ENCODE measurements at places on chromosomes 16 and 17.

GRCh38 chr16:50284131-50284911 lies 18.0 kb downstream of the ADCY7 start:
- DNase-seq: peak; percentile 51

GRCh38 chr16:5977329-5977728 lies 879.7 kb upstream of the EEF2KMT start:
- no peak for DNase-seq

- peak; percentile 2 for DNase-seq
Observed at GRCh38 chr16:48054881-48055601, 100.8 kb downstream of the ABCC12 start.

DNA sequence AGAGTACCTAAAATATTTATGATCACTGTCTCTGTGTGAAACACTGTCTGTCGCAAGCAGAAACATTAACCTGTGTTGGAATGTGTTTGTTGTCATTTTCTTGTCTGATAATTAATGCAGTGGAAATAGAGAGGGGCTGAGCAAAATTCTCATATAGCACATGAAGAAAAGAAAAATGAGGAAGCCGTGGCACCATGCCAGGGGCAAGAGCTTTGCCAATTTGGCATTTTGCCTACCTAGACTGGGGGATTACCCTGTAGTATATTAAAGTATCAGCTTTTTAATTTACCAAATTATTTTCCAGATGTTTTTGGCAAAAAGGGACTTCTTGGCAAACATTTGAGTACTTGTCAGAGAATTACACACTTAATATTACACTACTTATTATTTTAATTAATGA lies 1326.6 kb upstream of the GOT2 start:
- DNase-seq: no peak

DNA sequence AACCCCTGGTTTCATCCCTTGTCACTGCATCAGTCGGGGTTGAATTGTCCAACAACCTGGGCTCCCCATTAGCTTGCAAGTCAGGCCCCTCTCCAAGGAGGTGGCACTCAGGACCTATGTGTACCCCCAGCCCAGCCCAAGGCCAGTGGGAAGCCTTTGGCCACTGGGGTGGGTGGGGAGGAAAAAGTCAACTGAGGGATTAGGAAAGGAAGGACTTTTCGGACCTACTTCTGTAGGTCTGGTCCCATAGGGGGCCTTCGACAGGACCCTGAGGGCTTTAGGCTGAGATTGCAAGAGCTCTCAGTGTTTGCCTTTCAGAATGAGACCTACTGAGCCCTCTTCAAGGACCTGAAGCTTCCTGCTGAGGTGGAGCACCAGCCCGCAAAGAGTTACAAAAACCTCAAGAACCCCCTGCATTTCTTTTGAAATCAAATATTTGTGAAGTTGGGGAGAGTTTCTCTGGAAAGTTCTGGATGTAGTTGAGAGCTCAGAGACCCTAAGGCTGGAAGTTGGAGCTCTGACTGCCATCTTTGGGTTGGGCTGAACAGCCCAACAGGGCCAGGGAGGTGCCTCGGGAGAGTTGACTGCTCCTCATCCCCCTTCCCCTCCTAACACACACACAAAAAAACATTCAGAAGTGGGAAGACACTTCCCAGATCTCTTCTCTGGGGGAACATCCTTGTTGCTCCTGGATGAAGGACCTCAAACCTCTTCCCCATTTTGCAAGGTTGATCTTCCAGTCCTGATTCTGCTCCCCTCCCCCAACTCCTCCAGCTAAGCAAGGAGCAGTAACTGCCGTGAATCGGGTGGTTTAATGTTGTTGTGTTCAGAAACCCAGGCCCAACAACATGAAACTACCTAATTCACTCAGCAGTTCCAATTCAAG lies 5.8 kb upstream of the HOXB9 start:
- DNase-seq: no peak

GRCh38 chr16:24541233-24541933 lies 2.0 kb downstream of the RBBP6 start:
- peak; percentile 15 for DNase-seq

DNA sequence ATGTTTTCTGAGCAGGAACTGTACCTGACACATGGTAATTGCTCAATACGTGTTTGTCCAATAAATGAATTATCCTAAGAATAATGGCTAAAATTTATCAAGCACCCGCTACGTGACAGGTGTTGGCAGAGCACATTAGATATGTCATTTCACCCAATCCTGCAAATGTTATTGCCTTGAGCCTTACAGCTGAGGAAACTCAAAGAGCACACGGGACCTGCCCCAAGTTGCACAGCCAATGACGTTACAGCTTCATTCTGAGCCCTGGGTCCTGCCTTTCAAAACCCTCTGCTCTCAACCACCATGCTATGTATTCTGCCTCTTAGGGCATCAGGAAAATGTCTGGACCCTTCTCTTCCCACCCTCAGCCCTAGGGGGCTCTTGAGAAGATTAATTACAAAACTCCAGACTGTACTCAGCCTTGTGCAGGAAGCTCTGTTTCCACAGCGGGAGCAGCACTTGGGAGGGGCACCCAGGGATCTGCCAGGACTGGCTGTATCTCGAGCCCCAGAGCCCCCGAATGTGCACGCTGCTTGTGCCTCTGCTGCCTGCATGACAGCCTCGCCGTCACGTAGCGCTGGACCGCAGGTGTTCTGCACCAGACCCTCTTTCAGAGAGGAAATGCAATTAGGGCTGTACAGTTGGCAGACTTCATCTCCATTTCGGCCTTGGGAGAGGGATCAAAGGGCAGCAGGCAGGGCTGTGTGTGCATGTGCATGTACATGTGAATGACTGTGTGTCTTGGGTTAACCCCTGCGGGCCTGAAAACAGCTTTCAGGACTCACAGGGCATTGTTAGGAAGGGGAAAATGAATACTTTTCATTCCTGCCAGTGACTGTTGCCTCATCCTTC lies 71.6 kb downstream of the GPR139 start:
- DNase-seq: no peak

GRCh38 chr16:11181899-11182279 lies 74.1 kb downstream of the SOCS1 start:
- DNase-seq: no peak

GRCh38 chr17:63196772-63197335 lies 230.8 kb downstream of the TANC2 start:
- DNase-seq: no peak

- DNase-seq: peak; percentile 87
Observed at GRCh38 chr16:86563469-86564345, 2.9 kb upstream of the FOXC2 start.

DNA sequence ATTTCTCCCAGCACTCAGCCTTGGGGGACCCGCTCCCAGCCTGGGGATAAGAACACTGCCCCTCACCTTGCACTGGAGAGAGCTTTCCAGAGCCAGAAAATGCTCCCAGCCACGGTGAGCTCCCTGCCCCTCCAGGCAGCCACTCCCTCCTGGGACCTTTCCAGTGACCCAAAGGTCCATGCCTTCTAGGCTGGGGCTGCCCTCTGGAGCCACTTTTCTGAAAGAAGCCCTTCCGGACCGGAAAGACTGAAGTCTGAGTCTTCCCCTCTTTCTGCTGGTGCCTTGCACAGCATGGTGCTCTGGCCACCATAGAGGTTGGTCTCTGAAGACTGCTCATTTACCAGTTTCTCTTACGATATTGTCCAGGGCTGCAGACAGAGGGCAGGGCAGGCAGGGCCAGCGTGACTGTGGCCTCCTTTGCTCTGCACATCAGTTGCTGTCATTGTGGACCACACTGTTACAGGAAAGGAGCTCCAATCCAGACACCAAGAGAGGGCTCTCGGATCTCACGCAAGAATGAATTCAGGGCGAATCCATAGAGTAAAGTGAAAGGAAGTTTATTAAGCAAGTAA lies 7.1 kb upstream of the ABCC12 start:
- DNase-seq: no peak

DNA sequence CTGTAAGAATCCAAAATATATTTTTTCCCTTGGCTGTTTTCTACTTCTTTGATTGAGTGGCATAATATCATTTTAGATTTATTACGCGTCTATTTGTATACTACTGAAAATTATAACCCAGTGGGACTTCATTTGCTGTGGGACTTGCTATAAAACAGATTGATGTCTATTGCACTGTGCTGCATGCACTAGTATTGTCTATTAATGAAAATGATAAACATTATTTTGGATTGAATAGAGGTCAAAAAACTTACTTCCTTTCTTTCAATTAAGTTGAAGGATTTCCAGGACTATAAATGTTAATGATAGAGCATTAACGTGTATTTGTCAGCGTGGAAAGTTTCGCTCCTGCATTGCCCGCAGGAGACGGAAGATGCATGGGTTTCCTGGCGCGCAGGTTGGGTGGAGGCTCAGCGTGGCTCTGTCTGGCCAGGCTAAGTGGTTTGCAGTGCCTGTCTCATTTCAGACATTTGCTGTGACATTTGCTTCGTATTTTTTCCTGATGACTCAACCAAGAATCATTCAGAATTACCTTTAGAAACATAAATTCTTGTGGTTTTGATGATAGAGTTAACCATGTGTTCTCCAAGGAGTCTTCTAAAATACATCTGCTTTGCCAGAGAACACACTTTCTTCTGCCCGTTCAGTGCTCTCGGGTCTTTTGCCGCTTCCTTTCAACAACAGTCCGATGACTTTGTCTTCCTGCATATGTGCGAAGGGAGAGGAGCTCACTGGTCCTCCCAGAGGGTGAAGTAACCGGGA lies 216.7 kb downstream of the RPTOR start:
- DNase-seq: no peak

DNA sequence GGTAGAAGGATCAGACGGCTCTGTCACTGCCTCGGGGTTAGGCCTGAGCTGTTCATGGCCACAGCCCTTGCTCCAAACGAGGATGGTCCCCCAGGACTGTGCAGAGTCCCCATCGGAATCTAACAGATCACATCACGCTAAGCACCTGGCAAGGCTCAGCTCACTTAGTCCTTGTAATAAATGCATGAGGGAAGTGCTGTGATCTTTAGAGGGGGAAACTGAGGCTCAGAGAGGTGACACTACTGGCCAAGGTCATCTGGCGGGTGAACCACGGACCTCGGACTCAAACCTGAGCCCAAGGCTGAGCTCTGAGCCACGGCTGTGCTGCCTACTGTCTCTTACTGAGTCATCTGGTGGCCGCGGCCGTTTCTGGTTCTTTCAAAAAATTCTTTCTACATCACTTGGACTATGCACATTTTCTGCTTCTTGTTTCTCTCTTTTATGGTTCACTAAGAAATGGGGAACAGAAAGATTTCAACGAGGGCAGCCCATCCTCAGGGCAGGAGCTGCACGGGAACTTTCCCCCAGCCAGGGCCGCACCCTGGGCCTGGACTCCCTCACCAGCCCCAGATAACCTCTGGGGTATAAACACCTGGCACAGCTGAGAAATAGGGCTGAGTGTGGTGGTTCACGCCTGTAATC lies 55.6 kb downstream of the COTL1 start:
- no peak for DNase-seq

GRCh38 chr17:61642768-61643167 lies 51.7 kb upstream of the NACA2 start:
- DNase-seq: no peak

DNA sequence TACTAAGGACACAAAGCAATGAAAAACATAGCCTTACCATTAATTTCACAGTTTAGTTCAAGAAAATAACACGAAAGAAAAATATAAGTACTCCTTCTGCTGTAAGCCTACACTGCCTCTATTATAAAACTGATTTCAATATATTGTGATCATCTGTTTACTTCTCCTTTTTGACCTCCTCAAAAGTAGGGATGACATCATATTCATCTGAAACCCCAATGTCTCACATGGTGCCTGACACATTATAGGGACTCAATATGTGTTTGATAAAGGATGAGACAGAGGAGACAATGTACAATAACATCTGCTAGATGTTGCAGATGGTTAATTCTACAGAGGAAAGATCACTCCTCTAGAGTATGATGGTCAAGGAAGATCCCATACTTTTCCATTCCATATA lies 118.4 kb upstream of the NOG start:
- DNase-seq: no peak

GRCh38 chr17:27531469-27531961 lies 75.3 kb downstream of the KSR1 start:
- peak; percentile 30 for DNase-seq

- no peak for DNase-seq
Observed at GRCh38 chr17:72588961-72589360, 468.1 kb downstream of the SOX9 start.

DNA sequence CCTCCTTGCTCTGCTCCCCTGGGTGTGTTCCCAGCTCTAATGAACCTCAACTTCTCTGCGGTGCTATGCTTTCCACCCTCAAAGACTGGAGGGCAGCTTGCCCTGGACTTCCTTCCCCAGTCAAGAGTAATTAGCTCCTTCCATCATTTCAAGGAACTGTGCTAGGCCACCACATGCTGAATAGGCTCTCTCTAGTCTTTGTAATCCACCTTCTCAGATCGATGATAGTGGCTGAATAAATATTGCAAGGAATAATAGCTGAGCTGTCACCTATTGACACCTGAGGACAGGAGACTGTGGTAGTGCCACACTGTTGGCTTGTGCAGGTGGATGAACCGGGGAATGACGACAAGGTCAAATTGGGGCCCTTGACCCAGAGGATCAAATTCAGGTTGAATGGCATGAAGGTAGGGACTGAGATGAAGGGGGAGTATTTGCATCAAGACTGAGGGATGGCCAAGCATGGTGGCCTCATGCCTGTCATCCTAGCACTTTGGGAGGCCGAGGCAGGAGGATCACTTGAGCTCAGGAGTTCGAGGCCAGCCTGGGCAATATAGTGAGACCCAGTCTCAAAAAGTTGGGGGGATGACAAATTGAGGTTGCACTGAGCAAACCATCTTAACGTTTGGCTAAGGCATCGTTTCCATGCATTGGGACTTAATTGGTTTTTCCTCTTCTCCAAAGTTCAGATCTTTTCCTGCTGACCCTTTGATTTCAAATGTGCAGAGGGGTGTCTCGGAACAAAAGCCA lies 18.8 kb upstream of the SLC5A11 start:
- no peak for DNase-seq

DNA sequence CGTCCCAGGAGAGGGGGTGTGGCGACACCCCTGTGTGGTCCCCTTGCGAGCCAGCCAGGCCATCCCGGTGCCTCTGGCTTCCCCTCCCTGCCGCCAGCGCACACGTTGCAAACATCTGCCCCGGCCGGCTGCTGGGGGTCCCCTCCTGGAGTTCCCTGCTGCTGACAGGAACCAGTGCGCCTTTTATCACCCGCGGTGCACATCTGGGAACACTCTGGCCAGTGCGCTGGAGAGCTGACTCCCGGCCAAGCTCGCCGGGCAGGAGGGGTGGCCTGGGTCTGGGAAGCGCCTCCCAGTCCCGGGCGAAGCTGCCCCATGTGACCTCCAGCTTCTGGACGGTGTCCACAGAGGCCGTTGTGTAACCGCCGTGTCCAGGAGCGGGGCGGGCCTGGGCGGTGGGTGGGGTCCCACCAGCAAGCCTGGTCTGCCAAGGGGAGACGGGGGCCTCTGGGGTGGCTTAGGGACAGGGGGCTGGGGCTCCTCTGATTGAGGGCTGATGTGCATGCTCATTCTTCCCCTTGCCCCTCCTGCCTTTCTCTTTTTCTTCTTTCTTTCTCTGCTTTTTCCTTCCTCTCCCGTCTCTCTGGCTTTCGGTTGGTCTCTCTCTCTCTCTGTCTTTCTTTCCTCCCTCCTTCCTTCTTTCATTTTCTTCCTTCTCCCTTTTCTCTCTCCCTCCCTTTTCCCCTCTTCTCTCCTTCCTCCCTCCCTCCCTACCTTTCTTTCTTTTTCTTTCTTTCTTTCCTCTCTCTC lies 25.2 kb upstream of the CIBAR2 start:
- no peak for DNase-seq

All from hematopoietic multipotent progenitor cell treated with erythropoietin and hydrocortisone succinate and interleukin-3 and kit ligand, for 8 days (in vitro differentiated cells).